ENCODE measurements at places on chromosomes 3 and 15.

DNA sequence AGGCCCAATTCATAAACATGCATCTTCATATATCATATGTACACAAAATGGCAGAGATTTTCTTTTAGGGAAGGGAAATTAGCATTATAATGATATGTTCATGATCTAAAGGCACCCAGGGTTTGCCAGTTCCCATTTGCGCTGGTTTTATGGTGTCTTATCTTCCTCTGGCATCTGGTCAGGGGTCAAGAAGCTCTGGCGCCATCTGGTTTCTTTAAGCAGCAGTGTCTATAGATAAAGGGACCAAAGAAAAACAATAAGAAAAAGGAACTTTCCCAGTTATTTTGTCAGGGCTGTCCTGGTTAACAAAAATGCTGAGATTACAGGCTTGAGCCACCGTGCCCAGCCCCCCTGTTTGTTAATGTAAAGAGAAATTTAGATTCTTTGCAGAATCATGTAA, 3.3 kb upstream of the DCP1A start:
- peak; percentile 12 for DNase-seq

DNA sequence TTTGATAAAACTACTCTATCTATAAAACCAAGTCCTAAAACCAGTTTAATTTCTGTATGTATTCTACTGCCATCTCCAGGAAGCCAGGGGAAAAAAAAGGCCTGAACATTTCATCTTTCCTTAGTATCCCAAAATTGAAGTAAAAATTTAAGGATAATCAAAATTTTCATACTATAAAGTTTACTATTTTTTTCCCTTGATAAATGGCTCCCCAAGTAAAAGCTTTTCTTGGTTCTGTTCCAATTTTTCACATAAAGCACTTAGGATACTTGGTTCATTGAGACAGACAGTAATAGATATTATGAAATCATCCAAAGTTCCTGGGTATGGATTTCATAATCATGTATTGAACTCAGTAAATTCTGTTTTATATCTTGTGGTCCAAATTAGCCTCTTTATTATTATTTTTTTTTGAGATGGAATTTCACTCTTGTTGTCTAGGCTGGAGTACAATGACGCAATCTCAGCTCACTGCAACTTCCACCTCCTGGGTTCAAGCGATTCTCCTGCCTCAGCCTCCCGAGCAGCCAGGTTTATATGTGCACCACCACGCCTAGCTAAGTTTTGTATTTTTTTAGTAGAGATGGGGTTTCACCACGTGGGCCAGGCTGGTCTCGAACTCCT, 34.5 kb downstream of the ICE2 start:
- DNase-seq: peak; percentile 24

DNA sequence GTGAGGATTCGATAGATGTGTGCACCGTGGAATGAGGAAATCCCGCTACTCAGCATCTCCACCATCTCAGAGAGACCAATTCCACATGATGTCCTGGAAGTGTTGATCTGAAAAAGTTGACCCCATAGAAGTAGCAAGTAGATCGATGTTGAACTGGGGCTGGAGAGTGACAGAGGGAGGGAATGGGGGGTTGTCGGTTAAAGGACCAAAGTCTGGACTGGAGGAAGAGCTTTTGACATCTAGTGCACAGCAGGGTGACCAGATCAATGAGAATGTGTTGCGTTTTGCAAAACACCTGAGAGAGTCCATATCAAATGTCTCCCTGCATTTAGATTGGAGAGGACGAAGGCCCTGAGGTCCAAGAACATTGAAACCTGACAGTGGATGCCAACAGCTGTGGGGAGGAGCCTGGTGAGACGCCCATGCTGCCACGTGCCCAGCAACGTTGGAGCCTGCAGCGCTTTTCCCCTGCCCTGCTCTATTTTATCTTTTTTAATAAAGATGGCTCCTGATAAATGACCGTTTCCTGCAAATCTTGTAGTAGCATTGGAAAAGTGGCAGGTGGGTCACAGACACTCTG, 30.1 kb upstream of the RPL32 start:
- DNase-seq: no peak

GRCh38 chr15:101126618-101127505, 125.0 kb downstream of the CHSY1 start:
- no peak for DNase-seq

GRCh38 chr3:156818273-156818651, 7.9 kb upstream of the LEKR1 start:
- DNase-seq: peak; percentile 70

- no peak for DNase-seq
Measured at GRCh38 chr15:100448481-100448880, 80.3 kb downstream of the CERS3 start.

DNA sequence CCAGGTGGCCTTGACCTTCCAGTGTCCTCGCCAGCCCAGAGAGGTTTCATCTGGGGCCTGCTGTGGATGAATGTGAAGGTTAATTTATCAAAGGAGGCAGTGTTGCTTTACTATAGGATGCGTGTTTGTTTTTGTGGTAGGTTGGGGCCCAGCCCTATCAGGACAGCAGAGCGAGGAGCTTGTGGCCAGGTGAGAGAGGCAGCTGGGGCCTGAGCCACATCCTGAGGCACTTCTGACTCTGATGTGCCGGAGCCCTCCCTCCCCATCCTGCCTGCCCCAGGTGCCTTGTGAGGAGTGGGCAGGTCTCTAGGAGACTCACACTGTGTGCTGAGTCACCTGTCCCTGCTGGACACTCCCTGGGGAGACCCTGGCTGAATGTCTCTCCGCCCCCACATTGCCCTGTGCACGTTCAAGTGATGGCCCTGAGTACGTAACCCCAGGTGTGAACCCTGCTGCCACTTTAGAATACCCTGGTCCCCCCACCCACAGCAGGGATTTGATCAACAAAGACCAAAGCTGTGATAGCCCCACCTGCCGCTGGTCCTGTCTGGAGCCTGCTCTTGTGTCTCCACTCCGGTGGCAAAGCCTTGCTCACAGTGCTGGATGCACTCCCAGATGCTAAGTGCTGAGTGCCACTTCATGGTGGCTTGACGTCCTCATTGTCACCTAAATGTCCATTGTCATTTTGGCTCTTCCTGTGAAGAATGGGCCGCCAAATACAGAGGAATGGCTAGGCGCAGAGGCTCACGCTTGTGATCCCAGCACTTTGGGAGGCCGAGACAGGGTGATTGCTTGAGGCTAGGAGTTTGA, 16.0 kb downstream of the FBLN2 start:
- no peak for DNase-seq

DNA sequence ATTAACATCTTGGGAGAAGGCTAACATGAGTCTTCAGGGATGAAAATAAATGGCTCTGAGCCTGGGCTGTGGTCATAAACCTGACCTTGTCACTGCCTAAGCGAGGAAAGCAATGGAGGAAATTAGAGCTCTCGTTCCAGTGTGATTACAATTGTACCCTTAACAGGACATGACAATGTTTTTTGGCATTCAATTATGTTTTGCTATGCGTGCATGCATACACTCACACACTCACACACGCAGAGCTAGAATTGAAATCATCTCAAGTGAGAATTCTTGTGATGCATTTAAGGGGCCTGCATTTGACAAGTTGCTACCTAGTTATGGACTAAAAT, 24.1 kb downstream of the ZNF80 start:
- no peak for DNase-seq

DNA sequence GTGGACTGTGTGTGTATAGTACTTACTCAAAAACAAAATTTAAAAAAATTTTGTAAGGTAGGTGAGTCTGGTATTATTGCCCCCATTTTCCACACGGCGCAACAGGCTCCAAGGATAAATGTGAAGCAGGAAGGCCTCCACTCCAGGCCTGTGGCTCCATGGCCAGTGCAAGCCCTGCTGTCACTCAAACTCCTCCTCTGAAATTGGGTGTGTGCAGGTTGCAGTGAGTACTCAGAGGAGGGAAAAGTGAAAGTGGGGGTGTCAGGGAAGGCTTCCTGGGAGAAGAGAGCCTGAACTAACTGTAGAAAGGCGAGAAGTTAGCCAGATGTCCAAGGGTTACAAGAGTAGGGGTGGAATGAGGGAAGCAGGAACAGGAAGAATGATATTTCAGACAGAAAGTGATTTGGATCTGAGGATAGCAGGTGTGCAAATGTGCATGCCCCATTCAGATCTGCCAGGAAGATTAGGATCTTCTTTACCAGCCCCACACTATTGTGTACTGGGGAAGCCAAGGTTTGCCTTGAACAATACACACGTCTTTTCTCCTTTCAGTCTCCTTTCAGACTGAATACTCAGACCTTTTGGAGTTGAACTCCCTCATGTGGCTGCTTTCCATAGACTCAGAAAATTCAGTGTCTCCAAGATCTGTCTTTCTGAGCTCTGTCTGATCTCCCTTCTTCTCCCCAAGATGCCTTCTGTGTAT, 48.7 kb upstream of the RYK start:
- peak; percentile 30 for DNase-seq

GRCh38 chr3:152196782-152197181, 71.9 kb upstream of the MBNL1 start:
- no peak for DNase-seq

DNA sequence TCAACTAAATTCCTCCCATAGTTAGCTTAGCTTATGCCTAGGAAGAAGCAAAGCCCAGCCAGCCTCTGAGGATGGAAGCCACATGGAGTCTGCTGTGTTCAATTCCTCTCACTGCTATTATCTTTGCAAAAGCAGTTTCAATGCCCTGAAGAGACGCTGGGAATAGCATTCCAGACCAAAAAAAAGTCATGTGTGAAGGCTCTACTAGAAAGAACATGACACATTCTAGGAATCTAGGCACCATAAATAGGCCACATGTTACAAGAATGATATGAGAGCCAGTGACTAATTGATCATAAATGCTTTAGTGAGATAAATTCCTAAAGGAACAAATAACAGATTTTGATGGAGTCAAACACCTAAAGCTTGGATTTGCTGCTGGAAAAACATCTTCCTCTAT, 800.8 kb downstream of the TUSC7 start:
- no peak for DNase-seq

- DNase-seq: no peak
Measured at GRCh38 chr3:152318512-152318911, 49.8 kb downstream of the MBNL1 start.

DNA sequence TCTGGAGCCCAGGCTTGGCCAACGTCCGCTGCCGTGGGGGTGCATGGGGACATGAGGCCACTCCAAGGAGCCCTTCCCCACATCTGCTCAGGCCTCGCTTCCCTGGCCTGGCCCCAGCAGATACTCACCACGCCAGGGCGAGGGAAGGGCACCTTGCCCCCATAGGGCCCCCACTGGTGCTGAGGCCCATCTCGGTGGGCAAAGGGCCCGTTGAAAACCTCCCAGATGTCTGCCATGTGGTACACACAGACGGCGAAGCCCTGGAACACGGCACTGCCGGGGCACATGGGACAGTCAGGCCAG, 4.7 kb downstream of the SEMA3G start:
- DNase-seq: no peak

DNA sequence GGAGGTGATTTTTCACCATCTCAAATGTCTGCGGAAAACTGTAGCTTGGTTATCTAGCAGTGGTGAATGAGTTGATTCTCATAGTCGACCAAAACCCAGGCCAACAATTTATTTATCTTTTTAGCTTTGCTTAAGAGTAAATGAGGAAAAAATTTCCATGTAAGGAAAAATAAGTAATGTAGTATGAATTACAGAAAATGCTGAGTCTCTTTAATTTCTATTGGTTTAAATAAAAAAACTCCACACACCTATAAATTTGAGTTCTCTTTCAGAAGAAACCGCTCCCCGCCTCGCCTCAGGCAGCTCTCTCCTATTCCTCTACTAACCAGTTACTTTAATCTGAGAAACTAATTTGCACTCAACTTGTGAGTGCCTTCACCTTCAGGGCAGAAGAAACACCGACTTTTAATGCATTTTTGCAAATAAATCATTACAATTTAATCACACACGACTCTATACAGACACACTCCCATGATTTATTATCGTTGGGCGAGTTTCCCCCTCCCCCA, 540 bp upstream of the RSRC1 start:
- no peak for DNase-seq

- DNase-seq: peak; percentile 36
Measured at GRCh38 chr15:88635318-88635717, 3.5 kb upstream of the ISG20 start.

GRCh38 chr3:98232489-98232888, 31.6 kb upstream of the OR5H6 start:
- DNase-seq: no peak

- DNase-seq: no peak
Measured at GRCh38 chr15:89051875-89052274, 36.4 kb upstream of the ABHD2 start.

DNA sequence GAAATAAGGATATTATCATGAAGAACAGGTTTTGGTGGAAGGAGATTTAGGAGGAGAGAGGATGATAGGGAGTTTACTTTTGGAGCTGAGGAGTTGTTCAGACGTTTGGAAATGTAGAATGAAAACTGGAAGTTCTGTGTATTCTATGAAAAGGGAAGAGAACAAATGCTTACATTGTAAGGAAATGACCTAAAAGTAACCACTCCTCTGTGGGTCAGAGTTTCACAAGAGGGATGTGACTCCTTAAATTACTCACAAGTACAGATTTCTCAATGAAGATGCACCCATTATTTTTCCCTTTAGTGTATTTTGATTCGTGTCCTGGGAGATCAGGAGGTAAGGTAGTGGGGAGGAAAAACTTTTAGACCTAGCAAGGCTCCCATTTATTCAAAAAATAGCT, 4.0 kb downstream of the RNF13 start:
- DNase-seq: no peak

GRCh38 chr15:23823508-23823907, 136.4 kb upstream of the NDN start:
- peak; percentile 13 for DNase-seq

DNA sequence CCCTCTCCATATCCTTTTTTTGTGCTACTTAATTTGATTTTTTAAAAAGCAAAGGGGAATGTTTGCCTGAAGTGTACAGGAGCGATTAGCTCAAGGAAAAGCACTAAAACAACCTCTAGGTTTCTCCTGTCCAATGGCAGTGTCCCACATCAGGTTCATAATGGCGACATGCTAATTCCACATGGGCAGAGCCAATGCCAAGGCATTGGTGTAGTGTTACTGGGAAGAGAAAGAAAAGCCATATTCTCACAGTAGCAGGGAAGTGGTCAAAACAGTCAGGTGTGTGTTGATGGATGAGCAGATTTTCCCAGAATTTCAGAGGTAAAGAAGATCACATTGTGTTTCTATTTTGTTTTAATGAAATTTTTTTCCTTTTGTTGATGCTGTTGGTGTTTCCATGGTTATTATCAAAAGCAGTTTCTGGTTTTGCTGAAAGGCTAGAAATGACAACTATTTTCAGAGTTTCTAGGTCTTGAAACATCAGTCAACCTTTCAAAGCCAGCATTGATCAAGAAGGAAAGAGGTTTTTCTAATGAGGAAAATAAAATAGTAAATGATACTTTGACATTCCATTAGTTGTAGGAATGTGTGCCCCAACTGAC, 65.2 kb downstream of the FNDC3B start:
- peak; percentile 21 for DNase-seq
